ENCODE measurements at places on chromosomes 3 and 15.

DNA sequence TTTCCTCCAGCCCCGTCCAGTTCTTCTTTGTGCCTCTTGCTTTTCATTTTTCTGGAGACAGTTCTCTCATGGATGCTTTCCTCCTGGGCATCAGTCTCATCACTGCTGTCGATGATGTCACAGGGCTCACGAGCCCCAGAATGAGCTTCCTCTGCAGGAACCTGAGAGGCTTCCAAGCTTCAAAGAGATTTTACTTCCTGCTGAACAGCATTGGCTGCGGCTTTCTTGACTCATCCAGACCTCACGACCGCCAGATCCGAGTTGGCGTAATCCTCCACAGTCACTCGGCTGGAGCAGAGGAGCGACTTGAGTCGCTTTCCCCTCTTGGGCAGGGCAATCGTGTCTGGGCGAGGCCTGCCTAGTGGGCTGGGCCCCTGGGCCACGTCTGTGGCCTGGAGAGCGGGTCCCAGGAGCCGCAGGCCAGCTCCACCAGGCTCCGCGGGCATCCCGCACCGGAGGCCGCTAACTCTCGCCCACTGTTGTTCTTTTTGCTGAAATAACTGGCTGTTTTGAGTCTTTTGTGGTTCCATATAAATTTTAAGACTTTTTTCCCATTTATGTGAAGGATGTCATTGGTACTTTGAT is 20.8 kb upstream of the FAN1 start:
- no peak for DNase-seq

GRCh38 chr15:36691579-36692357 is 112.3 kb downstream of the CDIN1 start:
- DNase-seq = no peak

- DNase-seq = no peak
Measured at GRCh38 chr3:188239035-188239434, 85.1 kb downstream of the LPP start.

DNA sequence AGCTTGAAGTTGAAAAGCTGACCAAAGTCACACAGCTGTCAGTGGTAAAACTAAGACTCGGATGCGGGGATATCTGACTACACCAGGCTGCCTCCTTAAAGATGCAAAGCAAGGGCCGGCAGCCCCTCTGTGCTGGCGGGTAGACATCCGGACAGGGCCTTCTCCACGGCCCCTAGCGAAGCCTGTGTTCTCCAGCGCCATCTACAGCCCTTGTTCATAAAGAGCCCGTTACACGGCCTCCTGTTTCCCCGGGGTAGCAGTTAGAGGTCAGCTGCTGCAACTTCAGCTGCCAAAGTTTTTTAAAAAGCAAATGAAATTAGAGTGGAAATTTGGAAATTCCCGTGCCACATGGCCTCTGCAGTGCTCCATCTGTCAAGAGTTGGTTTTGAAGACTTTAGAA is 383.0 kb downstream of the TBL1XR1 start:
- DNase-seq = peak; percentile 34

DNA sequence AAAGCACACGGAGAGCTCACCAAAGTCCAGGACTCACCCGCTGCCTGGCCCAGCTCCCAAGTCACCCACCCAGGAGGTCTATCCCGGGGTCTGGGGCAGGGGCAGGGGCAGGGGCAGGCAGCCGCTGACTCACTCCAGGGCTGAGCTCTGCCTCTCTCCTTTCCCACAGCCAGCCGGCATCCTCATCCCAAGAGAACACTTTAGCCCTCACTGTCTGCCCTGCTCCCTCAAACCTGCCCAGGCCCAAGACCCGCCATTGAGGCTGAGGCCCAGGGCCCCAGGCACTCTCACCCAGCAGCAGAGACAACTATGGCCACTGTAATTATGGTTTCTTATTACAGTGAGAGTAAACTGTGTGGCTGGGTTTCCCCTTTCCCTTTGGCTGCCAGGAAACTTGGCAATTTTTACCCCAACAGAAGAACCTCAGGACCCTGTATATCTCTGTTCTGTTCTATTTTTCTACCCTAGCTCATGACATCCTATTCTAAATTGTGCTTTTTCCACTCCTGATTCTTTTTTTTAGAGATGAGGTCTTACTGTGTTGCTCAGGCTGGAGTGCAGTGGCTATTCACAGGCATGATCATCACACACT is 53.0 kb downstream of the IQSEC1 start:
- DNase-seq = no peak

Data from left renal pelvis (tissue), 4 donors.